ENCODE measurements at places on chromosomes 4 and X. TPM values are rescaled to one million over a fixed set of nuclear protein-coding genes. Genes with fewer than 3 reads are reported as not detected.

Gene TAF7L
- 0.38 TPM for total RNA-seq

Gene PDGFRA
- 1.2 TPM for total RNA-seq

Gene MAP3K15
- total RNA-seq: under 0.01 TPM

Gene CT45A3
- total RNA-seq: not detected

Gene ARSH
- total RNA-seq: not detected

Gene MAP9
- 0.48 TPM for total RNA-seq

Gene TRIM60
- not detected for total RNA-seq

Gene SPATA4
- total RNA-seq: not detected

Gene DSPP
- total RNA-seq: not detected

Measured in vein endothelial cell (primary cell).